ENCODE measurements at places on chromosomes 7 and 10.
A peak's percentile ranks its signal among the peaks of the same experiment; 100 is the strongest.

DNA sequence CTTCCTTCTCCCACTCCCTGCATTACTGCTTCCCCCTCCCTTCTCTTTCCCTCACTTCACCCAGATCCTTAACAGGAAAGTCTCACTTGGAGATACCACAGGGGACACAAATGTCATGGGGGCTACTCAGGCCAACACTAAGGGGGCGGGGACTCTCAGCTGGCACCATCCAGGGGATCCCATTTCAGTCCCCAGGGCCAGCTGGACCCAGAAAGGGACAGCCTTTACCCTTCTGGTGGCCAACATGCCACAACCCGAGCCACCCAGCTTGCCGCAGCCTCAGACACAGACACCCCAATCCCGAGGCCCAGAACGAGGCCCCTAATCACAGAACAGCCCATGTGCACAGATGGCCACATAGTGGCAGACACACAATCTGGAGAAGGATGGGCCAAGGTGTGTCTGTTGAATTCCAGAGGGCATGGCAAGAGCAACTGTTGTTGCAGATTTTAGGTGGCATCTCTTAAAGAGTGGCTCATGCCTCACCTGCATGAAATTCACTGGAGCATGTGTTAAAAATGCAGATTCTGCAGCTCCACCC lies 5.6 kb downstream of the CAMK2G start:
- no peak for DNase-seq

DNA sequence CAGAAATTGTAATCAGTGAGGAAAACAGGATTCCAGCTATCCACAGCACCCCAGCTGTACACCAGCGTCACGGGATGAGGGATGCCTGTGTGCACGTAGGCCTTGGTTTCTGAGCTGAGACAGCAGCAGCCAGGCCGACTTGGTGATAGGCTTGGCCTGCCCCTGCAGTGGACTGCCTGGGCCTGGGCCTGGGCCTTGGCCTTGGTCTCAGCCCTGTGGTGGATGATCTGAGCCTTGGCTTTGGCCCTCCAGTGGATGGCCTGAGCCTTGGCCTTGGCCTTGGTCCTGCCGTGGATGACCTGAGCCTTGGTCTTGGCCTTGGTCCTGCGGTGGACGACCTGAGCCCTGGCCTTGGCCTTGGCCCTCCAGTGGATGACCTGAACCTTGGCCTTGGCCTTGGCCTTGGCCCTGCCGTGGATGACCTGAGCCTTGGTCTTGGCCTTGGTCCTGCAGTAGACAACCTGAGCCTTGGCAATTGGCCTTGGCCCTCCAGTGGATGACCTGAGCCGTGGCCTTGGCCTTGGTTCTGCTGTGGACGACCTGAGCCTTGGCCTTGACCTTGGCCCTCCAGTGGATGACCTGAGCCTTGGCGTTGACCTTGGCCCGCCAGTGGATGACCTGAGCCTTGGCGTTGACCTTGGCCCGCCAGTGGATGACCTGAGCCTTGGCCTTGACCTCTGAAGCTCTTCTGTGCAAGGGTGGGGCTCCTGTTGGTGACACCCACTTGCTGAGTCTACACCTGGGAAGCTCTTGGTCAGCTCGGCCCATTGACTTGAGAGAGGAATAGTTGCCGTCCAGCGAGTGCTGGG lies 93.8 kb downstream of the CUX1 start:
- no peak for DNase-seq

GRCh38 chr10:77189075-77189474 lies 448.5 kb downstream of the KCNMA1 start:
- no peak for DNase-seq

GRCh38 chr10:77965294-77965693 lies 38.7 kb upstream of the DLG5 start:
- no peak for DNase-seq

- no peak for DNase-seq
Measured at GRCh38 chr7:104156842-104157277, 51.0 kb downstream of the ORC5 start.

GRCh38 chr10:16999665-17000451 lies 129.8 kb downstream of the CUBN start:
- no peak for DNase-seq

- DNase-seq, result no peak
Measured at GRCh38 chr7:30764030-30764975, 6.9 kb upstream of the MINDY4 start.

- DNase-seq, result no peak
Measured at GRCh38 chr7:25617673-25618072, 389.4 kb upstream of the NPVF start.

- no peak for DNase-seq
Measured at GRCh38 chr10:104328646-104328895, 9.7 kb downstream of the ITPRIP start.

GRCh38 chr7:131040467-131040932 lies 287.2 kb upstream of the MKLN1 start:
- DNase-seq, result peak; percentile 37

DNA sequence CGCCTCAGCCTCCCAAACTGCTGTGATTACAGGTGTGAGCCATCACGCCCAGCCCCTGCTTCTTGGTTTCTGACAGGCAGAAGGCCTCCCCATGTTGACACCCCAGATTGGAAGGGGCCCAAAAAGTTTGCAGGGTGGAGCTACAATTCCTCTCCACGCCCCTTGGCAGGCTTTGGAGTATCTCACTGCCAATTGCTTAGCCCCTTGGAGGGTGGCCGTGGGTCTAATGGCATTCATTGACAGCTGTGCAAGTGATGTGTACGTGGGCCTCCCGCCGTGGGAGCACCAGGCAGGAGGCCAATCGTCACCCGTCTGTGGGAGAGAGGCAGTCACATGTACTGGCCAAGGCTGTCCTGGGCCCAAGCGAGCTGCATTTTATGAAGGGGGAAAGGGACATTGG lies 73.7 kb upstream of the PPIF start:
- DNase-seq, result no peak

GRCh38 chr7:21243265-21243664 lies 184.6 kb upstream of the SP4 start:
- DNase-seq, result no peak

- no peak for DNase-seq
Measured at GRCh38 chr10:79180414-79181221, 111.9 kb downstream of the ZMIZ1 start.

DNA sequence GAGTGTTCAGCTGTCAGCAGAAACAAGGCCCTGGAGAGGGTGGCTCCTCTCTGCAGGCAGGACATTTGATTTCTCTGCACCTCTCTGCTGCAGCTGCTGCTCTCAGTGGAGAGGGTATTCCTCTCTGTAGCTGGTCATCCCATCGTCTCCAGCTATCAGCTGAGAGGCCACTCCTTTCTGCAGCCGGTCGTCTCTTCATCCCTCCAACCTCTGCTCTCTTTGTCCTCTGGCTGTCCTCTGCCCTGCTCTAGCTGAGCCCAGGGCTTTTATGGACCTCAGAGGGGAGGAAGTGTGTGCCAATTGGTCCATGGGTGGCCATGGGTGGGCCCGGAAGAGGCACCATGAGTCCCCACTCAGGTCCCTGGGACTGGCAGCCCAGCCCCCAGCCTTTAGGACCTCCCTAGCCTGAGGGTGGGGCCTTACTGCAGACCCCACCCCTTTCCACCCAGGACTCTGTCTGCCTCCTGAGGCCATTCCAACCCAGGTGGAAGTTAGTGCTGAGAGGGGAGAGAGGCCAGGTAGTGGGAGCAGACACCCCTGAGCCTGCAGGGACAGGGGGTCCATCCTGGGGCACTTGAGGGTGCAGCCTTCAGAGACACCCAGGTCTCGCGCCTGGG lies 26.2 kb upstream of the CDCA7L start:
- no peak for DNase-seq

DNA sequence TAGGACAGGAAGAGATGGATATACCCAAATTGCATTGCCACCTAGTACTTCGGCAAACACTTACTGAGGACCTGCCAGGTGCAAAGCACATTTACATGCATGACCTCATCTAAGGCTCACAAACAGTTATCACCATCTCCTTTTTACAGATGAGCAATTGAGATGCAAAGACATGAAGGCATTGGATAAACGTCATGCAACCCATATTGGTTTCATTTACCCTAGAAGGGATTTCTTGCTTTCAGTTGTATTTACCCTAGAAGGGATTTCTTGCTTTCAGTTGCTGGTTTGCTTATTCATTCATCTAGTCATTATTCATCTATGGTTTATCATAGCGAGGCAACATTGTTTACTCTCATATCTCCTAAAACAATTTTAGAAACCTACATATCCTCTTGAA lies 52.2 kb downstream of the STEAP1B start:
- no peak for DNase-seq

- DNase-seq, result peak; percentile 25
Measured at GRCh38 chr10:87850742-87851205, 12.6 kb downstream of the KLLN start.

DNA sequence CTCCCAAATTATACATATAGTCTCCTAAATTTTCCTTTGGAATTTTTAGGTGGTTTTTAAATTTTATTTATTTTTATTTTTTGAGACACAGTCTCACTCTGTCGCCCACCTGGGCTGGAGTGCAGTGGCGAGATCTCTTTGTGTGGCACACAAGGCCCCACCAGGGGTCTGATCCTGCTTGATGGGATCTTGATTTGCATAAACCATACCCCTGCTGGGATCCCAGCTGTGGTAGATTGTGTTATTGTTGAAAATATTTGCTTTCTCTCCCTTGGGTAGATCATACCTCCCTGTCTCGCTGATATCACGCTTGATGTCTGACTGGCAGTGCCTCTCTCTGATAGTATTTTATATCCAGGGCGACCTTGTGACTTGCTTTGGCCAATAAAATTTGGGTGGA lies 5.6 kb upstream of the MUC3A start:
- no peak for DNase-seq

- no peak for DNase-seq
Measured at GRCh38 chr7:43105521-43106120, 6.8 kb upstream of the HECW1 start.

- DNase-seq, result no peak
Measured at GRCh38 chr7:113891828-113892227, 27.0 kb downstream of the PPP1R3A start.

GRCh38 chr10:116704926-116705325 lies 37.4 kb downstream of the HSPA12A start:
- no peak for DNase-seq

DNA sequence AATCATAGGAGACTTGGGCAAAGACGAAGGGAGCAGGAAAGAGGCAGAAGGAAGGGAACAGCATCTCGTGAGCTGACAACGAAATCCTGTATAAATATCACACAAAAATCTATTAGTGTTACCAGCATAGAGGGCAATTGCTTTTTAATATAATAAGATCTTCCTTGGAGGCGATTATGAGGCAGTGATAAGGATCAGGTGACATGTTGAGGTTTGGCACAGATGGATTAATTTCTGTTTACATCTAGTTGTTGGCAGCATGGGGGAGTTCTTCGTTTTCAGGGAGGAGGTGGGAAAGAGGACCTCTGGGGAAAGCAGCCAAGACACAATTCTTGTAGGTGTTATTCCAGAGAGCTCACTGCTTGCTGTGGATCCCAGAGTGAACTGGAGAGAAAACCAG lies 163.8 kb downstream of the PLXNA4 start:
- no peak for DNase-seq

GRCh38 chr7:151366166-151366879 lies 24.7 kb downstream of the NUB1 start:
- no peak for DNase-seq

- DNase-seq, result no peak
Measured at GRCh38 chr10:104273286-104273685, 4.3 kb downstream of the GSTO2 start.

DNA sequence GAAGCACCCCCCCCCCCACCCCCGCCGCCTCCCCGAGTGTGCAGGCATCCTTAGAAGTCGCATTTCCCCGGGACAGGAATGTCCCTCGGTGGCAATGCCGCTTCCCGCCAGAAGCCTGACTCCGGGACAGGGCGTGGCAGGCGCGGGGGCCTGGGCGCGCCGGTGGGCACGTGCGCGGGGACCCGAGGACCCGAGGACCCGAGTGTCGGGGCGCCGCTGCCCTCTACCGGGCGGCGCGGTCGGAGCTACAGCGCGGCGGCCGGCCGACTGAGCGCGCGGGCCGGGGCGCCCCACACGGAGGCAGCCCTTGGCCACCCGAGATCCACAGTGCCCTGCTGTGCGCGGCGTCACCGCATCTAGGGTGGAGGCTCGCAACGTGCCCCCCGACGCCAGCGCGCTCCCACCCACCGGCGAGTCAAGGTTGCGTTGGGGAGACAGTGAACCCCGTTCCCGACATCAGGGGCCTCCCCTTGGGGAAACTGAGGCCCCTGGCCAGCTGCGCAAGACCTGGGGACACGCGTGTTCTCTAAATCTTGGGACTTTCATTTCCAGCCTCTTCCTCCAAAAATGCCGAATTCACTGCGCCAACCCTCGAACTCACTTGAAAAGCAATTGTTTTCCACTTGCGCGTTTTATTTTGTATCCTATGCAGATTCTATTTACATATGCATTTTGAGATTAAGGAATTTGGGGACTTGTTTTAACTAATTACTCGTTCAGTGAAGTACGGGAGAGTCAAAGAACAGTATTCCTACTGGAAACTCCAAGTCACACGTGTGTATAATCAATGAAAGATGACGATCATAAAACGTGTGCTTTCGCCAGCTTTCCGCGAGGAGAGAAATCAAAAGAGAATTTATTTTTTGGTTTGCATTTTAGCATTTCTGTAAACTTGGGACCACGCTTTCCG lies 3.1 kb upstream of the CUX1 start:
- DNase-seq, result peak; percentile 17

DNA sequence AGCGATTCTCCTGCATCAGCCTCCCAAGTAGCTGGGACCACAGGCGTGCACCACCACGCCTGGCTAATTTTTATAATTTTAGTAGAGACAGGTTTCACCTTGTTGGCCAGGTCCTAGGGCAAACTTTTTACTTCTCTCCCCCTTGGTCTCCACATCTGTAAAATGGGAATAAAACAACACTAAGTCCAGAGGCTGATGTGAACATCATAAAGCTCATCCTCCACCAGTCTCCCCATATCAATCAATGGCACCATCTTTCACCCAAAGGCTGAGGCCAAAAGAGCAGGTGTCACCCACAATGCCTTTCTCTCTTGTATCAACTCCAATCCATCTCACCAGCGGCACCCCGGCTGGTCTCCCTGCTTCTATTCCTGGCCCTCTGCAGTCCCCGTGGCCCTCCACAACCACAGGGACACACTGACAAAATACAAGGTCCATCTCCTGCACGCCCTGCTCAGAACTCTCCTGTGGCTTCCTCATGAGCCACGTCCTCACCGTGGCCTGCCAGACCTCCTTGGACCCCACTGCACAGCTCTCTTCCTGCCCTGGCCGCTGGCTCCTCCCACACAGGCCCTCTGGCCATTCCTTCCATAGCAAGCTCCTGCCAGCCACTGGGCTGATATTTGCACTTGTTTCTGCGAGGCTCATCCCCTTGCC lies 179.0 kb downstream of the FAM107B start:
- no peak for DNase-seq

GRCh38 chr10:93513091-93513490 lies 16.7 kb downstream of the CEP55 start:
- no peak for DNase-seq

Data from hypothalamus (tissue), 51 donors.